A375 (cell line): ENCODE measurements at places on chromosomes 1 and 21. TPM values are rescaled to one million over a fixed set of nuclear protein-coding genes. Genes with fewer than 3 reads are reported as not detected.

HUNK gene
- not detected in 2 replicates for total RNA-seq

NKAIN1 gene
- total RNA-seq = 0.50 and 1.4 TPM in 2 replicates

ADAMTS5 gene
- 0.15 and 0.19 TPM in 2 replicates for total RNA-seq

GJA9 gene
- total RNA-seq = not detected in 2 replicates

KPRP gene
- not detected in 2 replicates for total RNA-seq

DDR2 gene
- total RNA-seq = 93.6 and 102 TPM in 2 replicates

TTC39A gene
- 0.98 and 1.6 TPM in 2 replicates for total RNA-seq

MPL gene
- 1.7 TPM in 1 of 2 replicates, not detected in the other for total RNA-seq

SYTL1 gene
- total RNA-seq = 3.1 and 4.5 TPM in 2 replicates

MKNK1 gene
- total RNA-seq = 27.3 and 29.5 TPM in 2 replicates

CAMK1G gene
- not detected in 2 replicates for total RNA-seq

ZBTB48 gene
- 20.4 and 23.1 TPM in 2 replicates for total RNA-seq
